ENCODE measurements at places on chromosomes 6 and 20. TPM values are rescaled to one million over a fixed set of nuclear protein-coding genes. Genes with fewer than 3 reads are reported as not detected.

DNA sequence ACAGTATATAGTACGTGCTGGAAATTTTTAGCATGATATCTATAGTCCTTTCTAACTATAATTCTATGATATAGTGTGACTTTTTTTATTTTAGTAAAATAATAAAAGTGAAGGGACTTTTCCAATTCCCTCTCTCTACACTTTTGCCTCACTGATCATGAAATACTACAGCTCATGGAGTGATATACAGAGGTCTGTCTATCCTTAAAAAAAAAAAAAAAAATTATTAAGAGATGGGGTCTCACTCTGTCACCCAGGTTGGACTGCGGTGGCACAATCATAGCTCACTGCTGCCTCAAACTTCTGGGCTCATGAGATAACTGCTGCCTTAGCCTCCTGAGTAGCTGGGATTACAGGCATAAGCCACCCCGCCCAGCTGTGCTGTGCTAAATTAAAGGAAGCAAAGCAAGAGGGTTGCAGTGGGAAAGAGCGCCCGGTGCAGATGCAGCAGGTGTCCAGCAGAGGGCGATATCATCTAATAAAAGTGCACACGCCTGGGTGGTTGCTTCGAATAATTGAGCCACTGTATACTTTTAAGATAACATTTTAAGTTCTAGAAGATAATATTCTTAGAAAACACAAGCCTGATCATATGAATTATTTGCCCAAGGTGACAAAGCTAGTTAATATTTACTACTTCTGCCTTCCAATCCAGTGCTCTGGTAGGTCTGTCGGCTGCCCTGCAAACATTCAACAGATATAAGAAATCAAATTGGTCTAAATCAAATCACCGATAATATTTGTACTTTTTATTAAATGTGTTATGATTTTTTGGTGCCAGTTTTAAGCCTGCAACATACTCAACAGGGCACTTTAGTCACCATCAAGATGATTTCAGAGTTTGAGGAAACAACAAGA, 94.9 kb upstream of the NT5E start:
- peak; percentile 83 for DNase-seq

The ANKEF1 gene
- 1.00 TPM for polyA plus RNA-seq

DNA sequence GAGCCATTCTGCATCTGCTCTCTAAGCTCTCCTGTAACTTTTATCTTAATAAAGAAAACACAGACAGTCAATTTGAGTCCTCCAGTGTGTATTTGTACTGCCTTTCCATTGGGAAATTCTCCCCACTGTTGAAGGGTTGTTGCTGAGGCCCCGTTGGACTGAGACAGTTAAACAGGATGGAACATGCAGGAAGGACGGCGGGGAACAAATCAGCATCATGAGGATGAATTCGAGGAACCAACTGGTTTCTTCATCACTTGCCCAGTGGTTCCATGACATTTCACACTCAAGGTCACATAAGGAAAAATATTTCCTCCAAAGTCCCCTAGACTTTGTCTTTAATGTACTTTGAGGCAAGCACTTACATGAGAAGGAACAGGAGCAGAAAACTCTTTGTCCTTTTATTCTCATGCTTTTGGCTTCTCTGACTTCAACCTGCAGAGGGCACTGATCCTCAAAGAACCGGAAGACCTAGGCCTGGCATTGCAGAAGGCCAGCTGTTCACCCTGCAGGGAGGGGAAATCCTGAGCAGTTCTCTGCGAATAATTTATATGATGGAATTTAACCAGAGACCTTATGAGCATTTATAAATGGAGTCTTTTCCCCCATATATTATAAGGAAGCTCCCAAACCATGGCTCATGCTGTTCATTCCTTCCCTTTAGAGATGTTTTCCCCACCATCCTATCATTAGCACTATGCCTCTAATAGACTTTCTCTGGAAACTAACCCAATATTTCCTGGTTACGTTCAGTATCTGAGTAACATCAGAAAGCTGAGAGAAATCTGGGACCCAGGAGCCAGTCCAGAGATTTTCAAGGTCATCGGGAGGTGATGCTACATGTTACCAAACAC, 55.2 kb upstream of the ADGRF1 start:
- peak; percentile 56 for DNase-seq

The MAFB gene
- 8.5 TPM for polyA plus RNA-seq

DNA sequence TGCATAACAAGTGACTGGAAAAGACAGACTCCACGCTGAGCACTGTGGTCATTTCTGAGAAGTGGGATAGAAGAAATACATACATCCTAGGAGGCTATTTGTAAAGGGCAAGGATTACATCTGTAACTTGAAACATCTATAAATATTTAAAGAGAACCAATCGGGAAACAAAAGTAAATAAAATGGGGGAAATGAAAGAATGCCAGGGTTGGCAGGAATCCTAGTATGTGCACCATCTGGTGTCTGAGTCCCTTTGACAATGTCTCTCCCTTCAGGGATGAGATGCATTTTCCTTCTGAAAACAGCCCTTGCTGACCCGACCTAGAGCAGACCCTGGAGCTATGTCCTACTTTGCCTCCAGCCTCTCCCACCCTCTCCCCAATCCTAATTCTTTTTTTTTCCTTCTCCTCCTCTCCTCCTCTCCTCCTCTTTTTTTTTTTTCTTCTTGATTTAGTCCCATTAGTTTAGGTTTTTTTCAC, 53.2 kb downstream of the VSTM2L start:
- DNase-seq, result no peak

The OTOR gene
- not detected for polyA plus RNA-seq

The TRIM31 gene
- not detected for polyA plus RNA-seq

DNA sequence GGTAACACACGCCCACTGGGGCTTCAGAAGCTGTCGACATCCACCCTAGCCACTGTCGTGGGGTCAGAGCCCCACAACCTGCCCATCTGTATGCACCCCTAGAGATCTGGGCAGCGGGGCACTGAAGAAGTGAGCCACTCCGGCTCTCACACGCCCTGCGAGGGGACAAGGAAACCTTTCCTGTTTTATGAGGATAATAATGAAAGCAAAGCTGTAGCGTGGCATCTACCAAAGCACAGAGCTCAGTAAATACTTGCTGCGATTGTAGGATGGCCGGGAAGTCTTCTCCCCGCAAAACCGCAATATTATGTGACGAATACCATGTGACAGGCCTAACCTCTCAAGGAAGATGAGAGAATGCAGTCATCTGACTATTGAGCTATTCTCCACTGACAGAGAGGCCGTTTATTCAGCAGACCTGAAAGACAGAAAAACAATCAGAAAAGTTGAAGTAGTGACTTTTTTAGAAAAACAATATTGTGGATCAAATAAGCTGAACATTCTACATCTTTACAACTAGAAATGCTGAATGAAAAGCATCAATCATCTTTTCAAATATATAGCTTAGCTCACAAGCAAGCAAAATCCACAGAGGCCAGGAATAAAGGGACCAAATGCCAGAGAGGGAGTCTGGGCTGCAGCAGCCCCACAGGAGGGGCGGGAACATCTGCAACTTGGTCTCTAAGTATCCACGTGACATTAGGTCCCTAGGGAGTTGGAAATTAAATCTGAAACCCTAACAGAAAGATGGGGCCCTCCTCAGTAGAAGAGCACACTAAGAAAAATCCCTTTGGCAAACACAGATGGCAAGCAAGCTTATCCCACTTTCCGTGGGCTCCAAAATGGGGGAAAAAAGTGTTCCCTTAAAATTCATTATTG, 207.8 kb downstream of the TTLL2 start:
- no peak for DNase-seq

DNA sequence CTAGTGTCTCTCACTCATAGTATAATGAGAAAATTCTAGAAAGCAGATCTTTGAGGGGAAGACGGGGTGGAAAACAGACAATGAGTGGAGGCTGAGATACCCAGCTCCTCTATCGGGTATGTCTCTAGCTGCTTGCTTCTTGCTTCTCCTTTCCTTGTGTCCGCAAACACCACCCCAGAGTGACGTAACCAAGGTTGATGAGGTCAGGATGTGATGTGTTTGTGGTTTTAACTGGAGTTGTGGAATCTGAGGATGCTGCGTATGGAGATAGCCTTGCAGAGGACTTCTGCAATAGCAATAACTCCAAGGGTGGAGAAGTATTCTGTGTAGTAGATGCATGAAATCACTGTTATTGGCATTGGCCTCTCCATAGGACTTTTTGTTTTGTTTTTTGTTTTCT, 132.7 kb upstream of the IFNGR1 start:
- no peak for DNase-seq

The TTK gene
- 17.1 TPM for polyA plus RNA-seq

The SLPI gene
- polyA plus RNA-seq, result not detected

- no peak for DNase-seq
Observed at GRCh38 chr6:15207923-15208322, 37.9 kb upstream of the JARID2 start.

DNA sequence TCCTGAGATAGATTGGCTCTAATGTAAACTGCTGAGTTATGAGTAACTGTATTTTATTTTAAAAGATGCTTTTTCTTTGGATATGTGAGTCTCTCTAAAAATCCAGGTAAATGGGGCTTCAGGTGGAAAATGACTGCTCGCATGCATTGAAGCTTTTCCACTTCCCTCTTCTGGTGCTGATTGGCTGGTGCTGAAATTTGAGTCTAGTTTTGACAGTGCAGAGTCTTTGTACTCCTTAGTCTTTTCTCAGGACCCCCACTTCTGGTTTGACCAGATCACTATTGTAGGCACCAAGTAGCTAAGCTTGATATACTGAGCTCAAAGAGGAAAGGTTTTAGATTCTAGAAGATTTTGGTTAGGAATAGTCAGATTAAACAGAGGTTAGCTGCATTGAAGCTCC, 60.7 kb upstream of the TULP4 start:
- no peak for DNase-seq

The EPB41L1 gene
- 22.8 TPM for polyA plus RNA-seq

The THBS2 gene
- 64.8 TPM for polyA plus RNA-seq

The SSR1 gene
- 88.5 TPM for polyA plus RNA-seq

GRCh38 chr20:60240415-60240814, 282.2 kb downstream of the CDH26 start:
- DNase-seq, result no peak

DNA sequence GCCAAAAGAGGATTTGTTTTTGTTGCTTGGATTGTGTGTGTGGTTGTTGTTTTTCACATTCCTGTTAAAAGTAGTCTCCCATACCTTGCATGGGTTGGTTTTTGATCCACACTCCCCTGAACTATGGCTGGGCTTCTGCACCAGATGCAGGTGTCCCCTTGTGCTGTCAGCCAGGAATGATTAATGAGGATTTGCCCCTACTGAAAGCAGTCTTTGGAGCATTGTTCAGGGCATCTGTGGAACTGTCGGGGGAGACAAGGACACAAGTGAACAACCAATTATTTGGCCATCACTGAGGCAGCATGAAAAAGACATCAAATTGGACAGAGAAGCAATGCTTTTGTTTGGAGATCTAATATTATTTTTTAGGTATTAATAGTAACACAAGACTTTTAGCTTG, 373.2 kb upstream of the MMS22L start:
- no peak for DNase-seq

The NRN1 gene
- polyA plus RNA-seq, result not detected

- no peak for DNase-seq
Observed at GRCh38 chr6:3566812-3567211, 110.0 kb upstream of the SLC22A23 start.

- no peak for DNase-seq
Observed at GRCh38 chr6:109791301-109791700, 100.2 kb downstream of the FIG4 start.

The TPMT gene
- 7.4 TPM for polyA plus RNA-seq

DNA sequence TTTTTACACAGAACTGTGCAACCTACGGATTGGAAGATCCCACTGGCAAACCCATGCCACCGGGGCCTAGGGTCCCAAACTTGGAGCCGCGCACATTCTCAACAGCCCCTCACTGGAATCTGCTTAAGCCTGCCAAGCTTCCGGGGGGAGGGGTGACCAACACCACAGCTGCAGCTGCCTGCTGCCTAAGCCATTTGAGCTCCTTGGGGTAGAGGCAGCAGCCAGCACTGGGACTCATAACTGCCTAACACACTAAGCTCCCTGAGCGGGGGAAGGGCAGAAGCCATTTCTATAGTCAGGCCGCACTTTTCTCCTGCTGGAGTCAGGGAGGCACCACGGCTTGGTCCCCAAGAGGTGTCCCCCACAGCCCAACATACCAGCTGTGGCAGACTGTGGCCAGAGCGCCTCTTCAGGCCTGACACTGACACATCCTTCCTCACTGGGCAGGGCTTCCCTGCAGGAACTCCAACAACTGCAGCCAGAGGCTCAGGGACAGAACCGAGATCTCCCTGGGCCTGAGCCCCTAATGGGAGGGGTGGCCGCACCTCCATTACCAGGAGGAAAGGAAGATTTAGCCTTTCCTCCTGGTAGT, 270.3 kb upstream of the ECI2 start:
- no peak for DNase-seq

The MED23 gene
- 36.4 TPM for polyA plus RNA-seq

GRCh38 chr6:26600759-26601158, 4.0 kb downstream of the ABT1 start:
- no peak for DNase-seq

DNA sequence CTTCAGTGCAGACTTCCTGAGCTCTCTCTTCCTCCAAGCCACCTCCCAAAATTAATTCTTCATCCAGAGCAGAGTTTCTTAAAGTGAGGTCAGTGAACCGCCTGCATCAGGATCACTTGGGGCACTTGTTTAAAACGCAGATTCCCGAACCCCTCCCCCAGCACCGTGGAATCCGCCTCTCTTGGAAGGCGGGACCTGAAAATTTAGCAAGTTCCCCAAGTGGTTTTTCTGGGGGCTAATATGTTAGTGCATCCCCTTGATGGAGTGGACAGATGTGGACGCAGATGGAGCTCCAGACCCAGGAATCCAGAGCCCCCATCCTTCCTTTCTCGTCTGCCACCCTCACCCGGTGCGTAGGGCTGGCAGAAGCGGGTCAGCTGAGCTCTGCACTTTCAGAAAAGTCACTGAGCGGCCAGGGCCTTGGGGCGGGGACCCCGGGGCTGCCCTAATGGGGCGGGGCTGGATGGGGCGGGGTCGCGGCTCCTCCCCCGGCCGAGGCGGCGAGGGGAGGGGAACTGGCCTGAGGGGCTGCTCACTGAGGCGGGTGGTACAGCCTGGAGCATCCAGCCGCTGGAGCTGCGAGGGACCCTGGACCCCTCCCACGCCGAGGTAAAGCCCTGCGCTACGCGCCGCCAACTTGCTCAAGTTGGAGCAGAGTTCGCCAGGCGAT, at the start of the genes DEFB124 and REM1:
TSS of gene DEFB124 (minus strand) at position 370 of the 670 bp plus-strand sequence. CDS start 2,114 bp downstream, outside the sequence.
TSS of gene REM1 (plus strand) at position 531 of the 670 bp plus-strand sequence. CDS start 1,158 bp downstream, outside the sequence.
- no peak for DNase-seq

- no peak for DNase-seq
Observed at GRCh38 chr20:33488201-33488600, 1.7 kb upstream of the CBFA2T2 start.

GRCh38 chr6:112383191-112383590, 36.1 kb downstream of the RFPL4B start:
- DNase-seq, result no peak

The BPIFA1 gene
- polyA plus RNA-seq, result not detected

DNA sequence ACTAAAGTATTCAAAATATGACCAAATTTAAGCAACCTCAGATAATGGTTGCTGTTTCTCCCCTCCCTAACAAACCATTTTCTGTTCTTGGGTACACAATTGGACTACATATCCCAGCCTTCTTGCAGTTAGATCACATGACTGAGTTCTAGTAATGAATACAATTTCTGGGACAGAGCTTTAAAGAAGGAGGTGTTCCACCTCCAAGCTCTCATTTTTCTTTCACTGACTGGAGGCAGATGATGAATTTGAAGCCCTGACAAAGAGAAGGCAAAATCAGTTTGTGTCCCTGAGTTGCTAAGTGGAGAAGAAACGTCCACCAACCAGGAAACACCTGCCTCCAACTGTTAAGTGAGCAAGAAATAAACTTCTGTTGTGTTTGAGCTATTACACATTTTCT, 117.2 kb downstream of the LCA5 start:
- DNase-seq, result no peak

The HSPA12B gene
- polyA plus RNA-seq, result 21.5 TPM

GRCh38 chr6:65259059-65259458, 448.0 kb downstream of the EYS start:
- DNase-seq, result no peak

The ENPP5 gene
- 4.0 TPM for polyA plus RNA-seq

All from muscle of arm (tissue), 14 donors.